ENCODE measurements at places on chromosomes 2 and 18. TPM values are rescaled to one million over a fixed set of nuclear protein-coding genes. Genes with fewer than 3 reads are reported as not detected.

Gene COLEC12
- 122 TPM for total RNA-seq

Gene FHOD3
- 22.3 TPM for total RNA-seq

Gene POTEC
- not detected for total RNA-seq

Gene NFE2L2
- 162 TPM for total RNA-seq

Gene TNS1
- 114 TPM for total RNA-seq

Gene RUFY4
- total RNA-seq = not detected

Gene LGALSL
- 1.5 TPM for total RNA-seq

Gene C2orf15
- not detected for total RNA-seq

Gene RAB17
- total RNA-seq = 0.83 TPM

Gene NTSR2
- total RNA-seq = not detected

Gene C2orf78
- not detected for total RNA-seq

Gene LONRF2
- under 0.01 TPM for total RNA-seq

Gene NAT8
- total RNA-seq = not detected

Gene PXDN
- 144 TPM for total RNA-seq

Gene B3GNT7
- total RNA-seq = 0.33 TPM

Gene UBXN4
- total RNA-seq = 74.5 TPM

Data from smooth muscle cell of trachea (primary cell).